Stimulated activated CD4-positive, alpha-beta T cell treated with anti-CD3 and anti-CD28 coated beads, Interleukin-12 subunit alpha, Interleukin-12 subunit beta, amount 100 ng/mL, for 24 hours (primary cell): ENCODE measurements at places on chromosomes 12 and 14.

DNA sequence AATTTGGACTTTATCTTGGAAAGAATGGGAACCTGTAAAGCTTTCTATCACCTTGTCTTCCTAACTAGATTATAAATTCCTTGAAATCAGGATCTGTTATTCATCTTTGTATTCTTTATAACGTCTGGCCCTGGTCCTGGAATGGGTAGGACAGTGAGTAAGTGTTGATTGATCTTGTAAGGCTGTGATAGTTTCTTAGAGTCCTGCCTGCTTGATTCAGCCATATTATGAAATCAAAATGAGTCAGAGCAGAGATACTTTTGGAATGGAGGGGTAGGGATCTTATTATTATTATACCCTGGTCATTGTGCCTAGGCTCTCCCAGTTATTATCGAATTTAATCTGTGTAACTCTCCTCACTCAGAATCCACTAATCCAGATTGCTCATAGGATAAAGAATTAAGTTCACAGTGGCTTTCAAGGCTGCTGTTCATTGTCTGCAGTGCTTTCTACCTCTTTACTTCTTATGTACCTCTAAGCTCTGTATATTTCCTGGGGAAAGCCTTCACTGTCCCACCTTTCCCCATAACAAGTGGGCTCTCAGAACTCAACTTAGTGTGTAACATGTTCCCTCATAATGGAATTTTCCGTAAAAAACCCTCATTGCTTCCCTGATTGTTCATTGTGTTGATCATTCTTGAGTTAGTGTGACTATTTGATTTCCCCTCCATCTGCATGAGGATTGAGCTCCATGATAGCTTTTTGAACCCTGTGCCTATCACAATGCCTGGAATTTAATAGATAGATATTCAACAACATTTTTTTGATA lies 93.3 kb downstream of the DAAM1 start:
- no peak for DNase-seq

DNA sequence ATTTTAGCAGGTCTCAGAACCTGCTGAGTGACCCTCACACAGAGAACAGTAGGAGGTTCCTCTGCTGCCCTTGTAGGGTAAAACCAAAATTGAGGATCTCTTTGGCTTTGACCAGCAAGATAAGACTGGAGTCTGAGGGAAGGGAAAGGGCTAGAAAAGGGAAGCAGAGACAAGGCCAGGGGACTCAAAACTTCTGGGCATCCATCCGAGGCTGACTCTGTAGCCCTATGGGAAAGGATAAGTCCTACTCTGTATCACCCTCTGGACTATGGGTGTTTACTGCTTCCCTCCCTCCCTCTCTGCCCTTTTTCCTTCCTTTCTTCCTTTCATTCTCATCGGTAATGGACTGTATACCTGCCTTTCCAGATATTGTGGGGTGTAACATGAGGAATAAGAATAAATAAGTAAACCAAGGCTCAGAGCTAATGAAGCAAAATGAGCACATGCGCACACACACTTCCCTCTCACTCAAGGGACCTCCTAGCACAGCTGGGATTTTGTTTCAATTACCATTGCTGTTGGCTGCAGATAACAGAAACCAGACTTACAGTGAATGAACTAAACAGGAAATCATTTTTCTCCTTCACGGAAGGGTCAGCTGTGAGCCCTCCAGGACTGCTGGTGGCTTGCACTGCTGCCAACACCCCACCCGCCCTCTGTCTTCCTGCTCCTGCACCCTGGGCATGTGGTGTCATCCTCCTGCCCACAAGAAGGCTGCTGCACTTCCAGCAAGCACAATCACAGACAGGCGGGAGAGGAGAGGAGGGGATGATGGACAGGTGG lies 404.4 kb upstream of the CCDC196 start:
- no peak for DNase-seq

GRCh38 chr12:127620735-127621355 lies 646.1 kb upstream of the TMEM132C start:
- no peak for DNase-seq

GRCh38 chr14:37311252-37311651 lies 113.5 kb downstream of the MIPOL1 start:
- DNase-seq, result no peak

- no peak for DNase-seq
These were observed 15.5 kb upstream of the CCER1 start for GRCh38 chr12:90970471-90970870.

DNA sequence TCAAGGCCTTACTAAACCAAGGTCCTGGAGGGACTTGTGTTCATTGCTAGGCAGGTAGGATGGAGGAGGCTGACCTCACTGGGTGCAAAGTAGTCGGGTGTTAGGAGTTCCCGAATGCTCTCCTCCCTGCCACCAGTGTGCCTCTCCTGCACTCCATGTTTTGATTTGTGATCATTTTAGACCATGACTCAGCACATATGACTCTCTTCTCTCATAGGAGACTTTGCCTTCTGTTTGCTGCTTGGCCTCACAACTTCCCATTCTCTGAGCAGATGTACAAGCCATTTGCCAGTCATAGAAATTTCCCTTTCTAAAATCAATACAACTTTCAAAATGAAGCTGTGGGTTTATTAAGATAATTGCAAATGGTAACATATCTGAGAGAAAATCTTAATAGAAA lies 46.6 kb upstream of the LRIG3 start:
- no peak for DNase-seq

GRCh38 chr12:6961695-6962284 lies 8.7 kb downstream of the PHB2 start:
- DNase-seq, result no peak

DNA sequence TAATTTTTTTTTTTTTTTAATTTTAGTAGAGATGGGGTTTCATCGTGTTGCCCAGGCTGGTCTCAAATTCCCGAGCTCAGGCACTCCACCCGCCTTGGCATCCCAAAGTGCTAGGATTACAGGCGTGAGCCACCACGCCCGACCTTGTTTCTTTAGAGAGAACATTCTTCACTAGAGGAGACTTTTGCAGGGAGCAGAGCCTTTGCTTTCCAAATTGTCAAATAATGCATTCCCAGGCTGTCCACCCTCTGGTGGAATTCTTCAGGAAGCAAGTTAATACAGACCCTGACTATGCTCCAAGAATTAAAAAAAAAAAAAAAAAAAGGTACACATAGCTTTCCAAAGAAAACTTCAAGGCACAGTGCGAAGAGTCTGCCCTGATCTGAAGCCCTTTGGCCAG lies 6.8 kb downstream of the ALDH1L2 start:
- DNase-seq, result no peak

DNA sequence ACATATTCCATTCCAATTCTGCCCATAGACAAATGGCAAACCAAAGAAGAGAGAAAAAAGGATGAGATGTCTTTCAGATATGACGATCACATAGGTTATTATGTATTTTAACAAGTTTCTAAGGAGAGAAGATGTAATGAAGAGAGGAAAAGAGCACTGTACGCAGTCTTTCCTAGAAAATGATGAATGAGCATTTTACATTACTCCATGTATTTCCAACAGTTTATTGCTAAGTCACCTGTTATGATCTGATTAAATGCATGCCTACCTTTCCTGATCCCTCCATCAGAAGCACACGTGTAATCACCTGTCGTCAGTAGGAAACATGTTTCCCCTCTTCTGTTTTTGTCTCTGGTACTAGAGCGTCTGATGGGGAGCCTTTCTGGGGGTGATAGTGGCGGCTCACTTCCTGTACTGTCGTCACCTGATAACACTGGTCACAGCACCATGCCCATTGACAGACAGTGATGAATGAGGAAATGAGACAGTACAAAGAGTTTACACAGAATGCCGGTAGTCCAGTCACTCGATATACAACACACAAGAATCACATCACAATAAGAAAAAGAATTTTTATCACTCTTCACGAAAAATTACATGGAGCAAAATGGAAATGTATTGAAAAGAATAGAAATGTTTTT lies 161.6 kb downstream of the KCNC2 start:
- no peak for DNase-seq

- DNase-seq, result no peak
These were observed 22.4 kb downstream of the FAM177A1 start for GRCh38 chr14:35068238-35069012.

DNA sequence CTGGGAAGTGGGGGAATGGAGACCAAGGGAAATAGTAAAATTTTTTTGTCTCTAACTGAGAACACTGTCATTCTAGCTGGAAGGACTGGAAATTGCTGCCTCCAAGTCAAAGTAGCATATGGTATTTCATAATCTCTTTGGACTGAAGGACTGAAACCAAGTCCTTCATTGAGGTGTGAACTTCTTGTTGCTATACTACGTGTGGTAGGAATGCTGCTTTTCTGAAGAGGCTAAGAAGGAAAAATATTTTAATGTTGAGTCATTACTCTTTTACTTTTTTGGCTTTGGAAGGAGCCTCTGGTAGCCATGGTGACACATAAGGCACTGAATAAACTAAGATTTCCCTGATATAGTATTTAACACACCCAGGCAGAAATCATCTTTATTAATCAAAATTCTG lies 465.4 kb downstream of the NPAS3 start:
- DNase-seq, result no peak

GRCh38 chr14:48943913-48944312 lies 642.3 kb downstream of the RPS29 start:
- DNase-seq, result no peak

DNA sequence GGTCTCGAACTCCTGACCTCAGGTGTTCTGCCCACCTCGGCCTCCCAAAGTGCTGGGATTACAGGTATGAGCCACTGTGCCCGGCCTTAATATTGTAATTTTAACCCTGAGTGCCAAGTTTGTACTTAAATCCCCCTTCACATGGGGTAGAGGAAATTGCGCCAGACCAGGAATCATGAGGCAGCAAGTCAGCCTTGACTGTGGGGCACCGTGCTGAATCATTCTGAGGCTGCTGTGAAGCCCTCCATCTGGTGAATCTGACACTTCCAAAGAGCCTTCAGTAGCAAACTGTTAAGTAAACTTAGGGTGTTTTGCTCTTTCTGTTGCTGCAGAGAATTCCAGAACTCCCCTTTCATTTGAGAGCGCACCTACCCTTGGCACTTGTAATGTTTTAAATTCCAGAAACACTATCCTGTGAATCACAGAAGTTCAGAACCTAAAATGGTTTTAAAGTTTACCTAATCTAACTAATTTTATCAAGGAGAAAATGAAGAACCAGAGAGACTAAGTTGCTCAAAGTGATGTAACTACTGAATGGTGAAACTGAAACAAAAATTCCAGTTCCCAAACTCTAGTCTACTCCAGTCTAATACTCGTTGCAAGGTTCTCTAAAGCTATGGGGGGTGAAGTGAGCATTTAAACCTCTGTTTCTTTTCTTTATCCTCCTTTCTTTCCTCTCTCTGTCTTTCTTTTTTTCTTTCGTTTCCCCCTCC lies 7.5 kb downstream of the HEBP1 start:
- DNase-seq, result no peak

- no peak for DNase-seq
These were observed 149.2 kb upstream of the FBXO33 start for GRCh38 chr14:39581474-39581873.

GRCh38 chr12:127411981-127412380 lies 855.0 kb upstream of the TMEM132C start:
- no peak for DNase-seq

DNA sequence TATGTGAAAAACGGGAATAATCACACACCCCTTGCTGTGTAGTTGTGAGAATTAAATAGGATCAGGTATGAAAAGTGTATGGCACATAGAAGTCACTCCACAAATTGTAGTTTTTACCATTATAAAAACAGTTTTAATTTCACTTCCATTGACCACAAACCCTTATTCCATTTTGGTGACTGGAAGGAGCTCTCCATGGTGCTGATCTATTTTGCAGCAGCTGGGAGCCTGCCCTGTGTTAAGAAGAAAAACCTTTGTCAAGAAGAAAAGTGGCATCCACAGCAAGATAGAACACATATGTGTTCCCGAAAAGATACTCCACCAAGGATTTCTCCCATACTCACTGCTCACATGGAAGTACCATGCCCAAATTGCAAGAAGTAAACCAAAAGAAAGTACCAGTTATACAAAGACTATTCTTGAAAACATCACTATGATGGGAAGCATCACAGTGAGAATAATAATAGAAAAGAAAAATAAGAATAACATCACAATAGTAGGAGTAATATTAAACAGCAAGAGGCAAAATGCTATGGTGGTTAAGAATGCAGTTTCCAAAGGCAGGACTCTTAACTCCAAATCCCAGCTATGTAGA lies 58.7 kb downstream of the TUNAR start:
- DNase-seq, result no peak

GRCh38 chr14:50087341-50088116 lies 28.8 kb downstream of the VCPKMT start:
- no peak for DNase-seq

DNA sequence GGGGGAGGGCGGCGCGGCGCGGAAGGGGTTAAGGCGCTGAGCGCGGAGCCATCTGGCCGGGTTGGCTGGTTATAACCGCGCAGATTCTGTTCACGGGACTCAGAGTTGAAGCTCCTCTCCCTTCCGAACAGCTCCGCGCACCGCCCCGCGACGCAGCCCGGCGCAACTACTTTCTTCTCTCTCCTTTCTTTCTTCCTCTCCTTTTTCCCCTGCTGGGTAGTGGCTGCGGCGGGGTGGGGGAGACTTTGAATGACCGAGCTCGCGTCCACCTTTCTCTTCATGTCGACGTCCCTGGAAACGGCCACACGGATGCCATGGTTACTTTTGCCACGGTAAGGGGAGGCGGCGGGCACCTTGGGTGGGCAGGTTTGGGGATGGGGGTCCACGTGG lies at the start of gene NTF3:
Gene NTF3, plus strand, starts transcription at position 98 of the 390 bp plus-strand sequence. Its CDS starts 217 bp downstream, at position 315.
- no peak for DNase-seq

DNA sequence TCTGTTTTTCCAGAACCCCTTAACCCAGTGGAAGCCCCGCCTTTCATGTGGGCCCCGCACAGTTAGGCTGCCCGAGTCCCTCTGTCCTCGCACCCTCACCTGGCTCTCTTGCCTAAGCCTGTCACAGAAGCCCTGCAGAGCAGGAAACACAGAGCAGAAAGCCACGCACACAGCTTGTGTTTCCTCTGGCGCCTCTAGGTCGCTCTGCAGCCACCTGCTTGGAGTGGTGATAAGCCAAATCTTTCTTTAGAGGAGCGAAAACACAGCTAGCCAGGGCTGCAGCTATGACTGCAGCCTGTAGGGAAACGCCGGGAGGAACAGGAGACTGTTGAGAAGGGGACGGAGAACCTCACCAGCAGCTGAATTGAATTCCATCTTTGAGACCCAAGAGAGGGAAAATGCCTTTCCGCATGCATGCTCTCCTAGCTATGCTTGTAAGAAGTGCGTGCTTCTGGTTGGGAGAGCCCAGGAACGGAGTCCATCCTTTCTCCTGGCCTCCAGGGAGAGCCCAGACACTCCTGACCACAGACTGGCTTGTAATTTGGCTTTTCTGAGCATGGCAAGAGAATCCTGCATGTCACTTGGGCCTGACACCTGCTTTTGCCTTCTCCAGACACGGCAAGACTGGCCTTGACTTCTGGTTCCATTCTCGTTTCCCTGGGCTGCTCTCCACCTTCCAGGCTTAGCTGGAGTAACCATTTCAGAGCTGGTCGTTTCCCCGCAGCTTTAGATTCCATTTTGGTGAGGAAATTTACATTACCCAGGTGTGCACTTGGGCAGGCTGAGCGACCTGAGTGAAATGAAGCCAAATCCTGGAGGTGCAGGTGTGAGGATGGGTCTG lies 301.6 kb downstream of the CACNA1C start:
- no peak for DNase-seq

DNA sequence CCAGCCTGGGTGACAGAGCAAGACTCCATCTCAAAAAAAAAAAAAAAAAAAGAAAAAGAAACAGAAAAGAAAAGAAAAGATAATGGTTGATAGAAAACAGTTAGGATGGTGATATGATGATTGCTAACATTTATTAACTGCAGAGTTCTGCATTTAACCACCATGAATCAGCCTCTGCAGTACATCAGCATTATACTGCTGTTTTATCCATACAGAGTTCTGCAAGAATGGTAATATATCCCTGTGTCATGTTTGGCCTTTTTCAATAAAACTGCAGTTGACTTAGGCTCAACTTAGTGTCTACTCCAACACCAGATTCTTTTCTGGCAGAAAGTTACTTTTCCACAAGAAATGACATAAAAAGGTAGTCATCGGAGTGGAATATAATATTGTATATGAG lies 62.6 kb downstream of the DUSP6 start:
- DNase-seq, result no peak
